ENCODE measurements at places on chromosomes 3 and 15.

GRCh38 chr3:149462581-149463011 lies 11.9 kb upstream of the TM4SF4 start:
- no peak for DNase-seq

- peak; percentile 77 for DNase-seq
Measured at GRCh38 chr15:72117486-72118016, 399 bp downstream of the MYO9A start.

DNA sequence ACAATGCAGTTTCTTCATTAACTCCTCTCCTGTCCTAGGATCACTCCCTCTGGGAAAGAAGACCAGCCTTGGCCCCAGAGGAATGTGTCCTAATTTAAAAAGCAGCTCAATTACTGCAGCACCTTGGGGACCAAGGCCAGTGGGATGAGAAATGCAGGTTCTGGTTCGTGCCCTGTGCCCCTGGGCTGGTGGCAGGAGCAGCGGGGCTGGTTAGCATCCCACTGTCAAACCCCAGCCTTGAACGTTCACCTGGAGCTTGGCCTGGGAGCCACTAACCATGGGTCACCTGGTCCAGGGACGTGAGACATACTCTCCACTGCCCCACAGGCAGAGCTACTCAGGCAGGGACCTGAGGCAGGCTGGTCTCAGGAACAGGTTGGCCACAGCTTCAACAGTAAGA lies 8.4 kb upstream of the RTP3 start:
- no peak for DNase-seq

- no peak for DNase-seq
Measured at GRCh38 chr15:66155065-66155464, 98.5 kb downstream of the MEGF11 start.

DNA sequence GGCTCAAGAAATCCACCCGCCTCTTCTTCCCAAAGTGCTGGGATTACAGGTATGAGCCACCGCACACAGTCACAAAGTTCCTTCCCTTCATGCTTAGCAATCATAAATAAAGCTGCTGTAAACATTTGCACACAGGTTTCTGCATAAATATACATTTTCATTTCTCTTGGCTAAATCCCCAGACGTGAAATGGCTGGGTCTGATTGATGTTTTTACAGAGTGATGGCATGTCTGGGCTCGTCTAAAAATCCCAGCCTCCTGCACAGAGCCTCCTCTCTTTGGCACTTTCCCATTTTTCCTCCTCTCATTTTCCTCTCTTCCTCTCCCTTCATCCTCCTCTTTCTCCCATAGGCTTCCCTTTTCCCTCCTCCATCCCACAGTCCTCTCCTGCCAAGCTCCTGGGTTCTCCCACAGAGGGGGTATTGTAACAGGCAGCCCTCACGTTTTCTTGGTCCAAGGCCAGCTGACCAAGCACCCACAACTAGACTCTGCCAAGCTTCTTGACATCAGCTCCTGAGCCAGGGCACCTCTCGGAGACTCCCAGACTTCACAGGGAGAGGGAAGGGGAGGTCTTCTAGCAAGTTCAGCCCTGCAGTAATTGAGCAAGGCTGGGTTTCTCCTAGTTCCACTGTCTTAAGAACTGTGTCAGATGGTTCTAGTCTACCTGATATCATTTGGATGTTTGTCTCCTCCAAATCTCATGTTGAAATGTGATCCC lies 10.5 kb upstream of the PLA2G4E start:
- no peak for DNase-seq

DNA sequence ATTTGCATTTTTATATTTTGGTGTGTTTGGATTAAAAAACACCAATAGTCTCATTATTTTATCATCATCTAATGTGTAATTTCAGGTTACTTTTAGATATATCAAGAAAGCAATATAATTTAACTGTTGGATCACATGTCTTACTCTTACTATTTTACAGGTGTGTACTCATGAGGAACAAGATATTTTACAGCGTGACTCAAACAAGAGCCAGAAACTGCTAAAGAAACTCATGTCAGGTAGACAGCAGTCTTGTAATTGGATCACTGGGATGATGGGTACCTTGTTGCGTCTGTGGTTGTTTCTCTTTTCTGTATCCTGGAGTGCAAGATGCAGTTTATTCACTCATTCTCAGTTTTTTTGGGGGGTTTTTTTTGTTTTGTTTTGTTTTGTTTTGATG lies 12.9 kb downstream of the TRIP4 start:
- no peak for DNase-seq

DNA sequence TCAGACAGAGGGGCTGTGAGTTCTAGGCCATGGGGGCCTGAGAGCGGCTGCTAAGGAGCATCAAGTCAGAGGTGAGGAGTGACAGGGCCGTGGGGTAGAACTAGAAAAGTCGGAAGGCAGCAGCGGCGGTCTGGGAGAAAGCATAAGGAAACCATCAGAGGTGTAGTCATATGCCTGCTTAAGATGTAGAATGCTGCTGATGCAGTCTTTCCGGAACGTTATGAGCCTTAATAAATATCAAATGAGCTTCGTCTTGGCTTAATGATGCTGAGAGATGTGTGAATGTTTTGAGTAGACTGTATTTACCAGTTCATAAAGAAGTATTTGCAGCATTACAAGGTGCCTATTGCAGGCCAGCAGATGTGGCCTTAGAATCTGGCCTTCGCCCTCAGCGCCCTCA lies 15.2 kb downstream of the ATG7 start:
- DNase-seq: no peak

DNA sequence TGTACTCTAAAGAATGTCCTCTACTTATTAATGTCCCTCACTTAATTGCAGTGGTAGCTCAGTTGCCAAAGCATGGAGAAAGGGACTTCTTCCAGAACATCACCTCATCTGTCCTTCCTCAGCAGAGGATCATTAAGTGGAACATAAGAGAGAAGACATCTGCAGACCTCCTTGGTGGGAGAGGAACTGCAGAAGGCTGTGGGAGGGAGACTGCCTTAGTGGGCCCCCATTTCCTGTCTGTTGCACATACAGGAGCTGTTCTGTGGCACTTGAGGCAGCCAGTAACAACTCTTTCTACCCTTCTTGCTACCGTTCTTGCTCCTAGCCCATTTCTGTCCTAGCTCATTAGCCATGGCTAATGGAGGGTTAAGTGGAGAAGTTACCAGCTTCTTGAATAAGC lies 33.6 kb downstream of the HPS3 start:
- DNase-seq: no peak

DNA sequence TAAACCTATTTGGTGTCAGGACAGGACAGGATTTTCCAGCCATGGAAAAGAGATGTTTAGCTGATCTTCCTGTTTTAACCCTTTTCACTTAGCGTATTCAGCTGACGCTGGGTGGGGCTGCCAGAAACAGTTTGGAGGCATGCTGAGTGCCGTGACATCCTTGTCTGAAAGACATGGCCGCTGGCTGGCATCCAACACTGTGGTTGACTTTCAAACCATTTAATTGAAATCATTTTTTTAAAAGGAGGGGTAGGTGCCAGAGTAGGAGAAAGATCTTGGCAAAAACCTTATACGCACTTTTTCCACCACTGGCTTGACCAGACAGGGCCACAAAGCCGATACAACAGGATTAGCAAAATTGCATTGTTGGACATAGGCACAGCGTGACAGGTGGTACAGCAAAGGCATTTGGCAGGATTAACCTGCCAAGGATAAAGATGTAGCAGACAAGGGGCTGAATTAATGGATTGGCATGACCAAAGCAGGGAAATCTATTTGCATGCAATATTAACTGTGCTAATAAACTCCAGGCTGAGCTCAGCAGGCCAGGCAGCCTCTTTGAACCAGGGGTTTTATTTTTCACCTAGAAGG lies 131.8 kb upstream of the TOPAZ1 start:
- no peak for DNase-seq

GRCh38 chr3:175748087-175748730 lies 889.1 kb downstream of the NAALADL2 start:
- no peak for DNase-seq

- no peak for DNase-seq
Measured at GRCh38 chr3:159938714-159939113, 49.9 kb upstream of the IL12A start.

DNA sequence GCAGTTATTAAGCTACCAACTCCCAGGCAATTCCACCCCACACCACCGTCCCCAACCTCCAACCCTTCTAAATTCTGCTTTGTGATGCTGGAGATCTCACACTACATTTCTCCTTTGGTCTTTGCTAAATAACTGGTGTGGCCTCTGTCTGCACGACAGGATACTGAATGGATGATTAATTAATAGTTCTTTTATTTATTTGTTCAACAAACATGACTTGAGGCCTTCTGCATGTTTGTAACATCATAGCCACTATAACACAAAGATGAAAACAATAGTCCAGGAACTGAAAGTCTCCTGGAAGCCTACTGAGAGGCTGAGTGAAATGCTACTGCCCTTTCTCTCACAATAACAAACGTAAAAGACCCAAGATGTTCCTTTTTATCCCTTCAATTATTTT lies 609.5 kb upstream of the UBE2E2 start:
- no peak for DNase-seq

DNA sequence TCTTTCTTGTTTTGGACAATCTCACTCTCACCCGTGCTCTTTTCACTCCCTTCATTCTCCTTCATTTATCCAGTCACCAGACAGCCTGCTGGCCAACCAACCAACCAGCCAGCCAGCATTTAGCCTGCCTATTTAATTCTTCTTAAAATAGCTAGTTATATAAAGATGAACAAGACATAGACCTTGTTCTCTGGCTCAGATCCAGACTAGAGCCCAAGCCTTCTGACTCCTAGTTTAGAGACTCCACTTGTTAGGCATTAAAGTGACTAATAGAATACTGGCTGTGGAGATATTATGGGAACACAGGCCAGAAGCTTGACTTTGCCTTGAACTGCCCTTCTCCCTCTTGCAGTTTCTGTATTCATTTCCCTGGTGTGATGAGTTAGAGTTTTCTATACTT lies 215.3 kb upstream of the THRB start:
- DNase-seq: no peak
